Left ventricle myocardium inferior (tissue), 1 donor: ENCODE measurements at places on chromosomes 6 and 20. TPM values are rescaled to one million over a fixed set of nuclear protein-coding genes. Genes with fewer than 3 reads are reported as not detected.
A peak's percentile ranks its signal among the peaks of the same experiment; 100 is the strongest.

GRCh38 chr20:62839261-62839660 is 22.4 kb downstream of the TCFL5 start:
- no peak for DNase-seq

DNA sequence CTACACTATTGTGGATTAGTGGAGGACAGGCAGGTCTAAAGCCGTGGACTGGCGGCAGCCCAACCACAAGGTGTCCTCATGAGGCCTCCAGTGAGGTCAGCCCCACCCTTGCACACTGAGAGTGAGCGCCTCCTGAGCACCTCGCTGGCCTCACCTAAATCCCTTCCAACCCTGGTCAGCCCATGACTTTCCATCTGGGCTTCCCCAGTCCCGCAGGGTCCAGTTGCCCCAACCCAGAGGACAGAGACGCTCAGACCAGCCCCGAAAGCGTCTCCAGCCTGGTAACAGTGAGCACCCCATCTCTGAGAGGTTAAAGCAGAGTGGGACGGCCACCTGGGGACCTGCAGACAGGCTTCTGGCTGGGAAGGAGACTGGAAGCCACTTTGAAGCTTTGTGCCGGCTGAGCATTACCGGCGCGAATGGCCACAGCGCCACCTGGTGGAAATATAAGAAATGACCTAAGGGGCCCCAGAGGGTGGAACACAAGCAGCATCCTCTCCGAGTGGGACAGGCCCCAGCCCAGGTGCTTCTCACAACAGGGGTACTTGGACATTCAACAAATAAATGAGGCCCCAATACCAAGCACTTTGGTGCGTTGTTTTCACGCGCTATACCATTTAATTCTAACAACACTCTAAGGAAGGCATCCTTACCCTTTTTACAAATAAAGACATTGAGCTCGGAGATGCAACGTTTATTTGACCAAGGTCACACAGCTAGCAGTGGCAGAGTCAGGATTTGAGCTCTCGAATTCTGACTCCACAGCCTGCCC is 65.7 kb upstream of the TOP1 start:
- peak; percentile 59 for DNase-seq

DNA sequence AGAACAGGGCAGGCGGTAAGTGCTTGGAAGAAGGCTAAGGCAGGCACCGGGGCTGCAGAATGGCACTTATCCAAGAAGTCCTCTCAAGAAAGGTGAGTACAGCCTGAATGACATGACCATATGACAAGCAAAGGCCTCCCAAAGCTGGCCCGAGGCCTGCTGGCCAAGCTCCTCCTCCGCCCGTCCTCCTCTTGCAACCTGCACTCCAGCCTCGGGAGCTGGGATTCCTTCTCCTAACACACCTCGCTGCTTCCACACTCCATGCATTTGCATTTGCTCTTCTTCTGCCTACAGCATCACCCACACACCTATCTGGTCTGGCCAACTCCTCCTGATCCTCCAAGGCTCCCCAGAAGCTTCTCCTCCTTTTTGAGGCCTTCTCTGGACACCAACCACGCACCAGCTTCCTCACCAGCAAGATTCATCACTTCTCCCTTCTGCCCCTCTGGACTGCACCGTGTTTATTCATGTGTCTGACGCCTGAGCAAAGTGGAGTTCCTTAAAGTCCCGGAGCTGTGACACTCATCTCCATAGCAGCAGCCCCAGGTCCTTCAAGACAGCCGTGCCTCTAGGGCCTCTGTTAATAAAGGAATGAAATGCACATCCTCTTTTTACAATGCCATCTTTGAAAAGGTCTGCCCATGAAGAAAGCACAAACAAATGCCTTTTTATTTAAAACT is 32.3 kb downstream of the CNKSR3 start:
- DNase-seq = no peak

- DNase-seq = peak; percentile 59
Measured at GRCh38 chr20:38286586-38287531, 17.1 kb upstream of the BPI start.

GRCh38 chr6:13175759-13176158 is 152.6 kb downstream of the TBC1D7 start:
- no peak for DNase-seq

DNA sequence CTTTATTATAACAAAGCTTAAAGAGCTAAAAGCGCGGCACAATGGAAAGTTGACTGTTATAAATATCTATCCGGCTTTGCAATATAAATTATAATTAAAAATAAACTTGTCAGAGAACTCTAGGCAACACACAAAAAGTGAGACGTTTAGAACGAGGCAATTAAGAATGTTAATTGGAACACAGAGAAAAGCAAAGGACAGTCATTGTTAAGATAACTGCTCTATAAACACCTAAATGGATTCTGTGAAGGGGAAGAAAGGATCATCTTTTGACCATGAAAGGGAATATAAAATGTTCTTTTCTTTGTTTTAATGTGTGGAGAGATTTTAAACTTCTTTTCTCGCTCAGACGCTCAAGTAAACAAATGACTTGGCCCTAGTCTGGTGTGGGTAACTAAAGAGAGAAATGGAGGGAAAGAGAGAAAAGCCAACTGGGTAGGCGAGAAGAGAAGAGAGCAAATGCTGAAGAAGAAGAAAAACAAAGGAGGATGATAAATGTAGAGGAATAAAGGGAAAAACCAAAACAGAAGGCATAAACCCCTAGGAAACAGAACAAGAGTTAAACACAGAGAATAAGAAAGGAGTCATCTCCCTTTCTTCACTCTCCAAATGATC is 9.3 kb upstream of the SALL4 start:
- DNase-seq = no peak

The NDRG3 gene
- total RNA-seq = 34.4 TPM

The PLCB1 gene
- 6.0 TPM for total RNA-seq

The ANKRD66 gene
- total RNA-seq = not detected

The ENPP1 gene
- 2.9 TPM for total RNA-seq

The SLC32A1 gene
- not detected for total RNA-seq

The FRMD1 gene
- total RNA-seq = 0.16 TPM
